ENCODE measurements at places on chromosomes 7 and 10.

DNA sequence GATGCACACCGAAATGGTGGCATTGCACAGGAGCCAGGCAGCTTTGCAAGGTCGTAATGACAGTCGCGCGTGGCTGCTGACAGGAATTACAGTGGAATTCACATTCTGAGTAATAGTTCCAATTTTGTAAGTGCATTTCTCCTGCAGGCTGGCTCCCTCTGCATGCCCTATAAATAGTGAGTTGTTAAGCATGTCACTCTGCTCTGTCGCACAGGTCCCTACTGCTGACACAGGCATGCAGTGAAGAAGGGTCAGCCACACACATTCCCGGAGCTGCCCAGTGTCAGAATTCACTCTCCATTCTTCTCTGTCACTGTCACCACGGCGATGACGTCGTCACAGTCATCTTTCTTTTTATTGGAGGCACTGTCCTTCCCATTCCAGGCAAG, 49.2 kb upstream of the SHH start:
- no peak for DNase-seq

GRCh38 chr7:16847381-16847860, 34.4 kb downstream of the AGR3 start:
- no peak for DNase-seq

DNA sequence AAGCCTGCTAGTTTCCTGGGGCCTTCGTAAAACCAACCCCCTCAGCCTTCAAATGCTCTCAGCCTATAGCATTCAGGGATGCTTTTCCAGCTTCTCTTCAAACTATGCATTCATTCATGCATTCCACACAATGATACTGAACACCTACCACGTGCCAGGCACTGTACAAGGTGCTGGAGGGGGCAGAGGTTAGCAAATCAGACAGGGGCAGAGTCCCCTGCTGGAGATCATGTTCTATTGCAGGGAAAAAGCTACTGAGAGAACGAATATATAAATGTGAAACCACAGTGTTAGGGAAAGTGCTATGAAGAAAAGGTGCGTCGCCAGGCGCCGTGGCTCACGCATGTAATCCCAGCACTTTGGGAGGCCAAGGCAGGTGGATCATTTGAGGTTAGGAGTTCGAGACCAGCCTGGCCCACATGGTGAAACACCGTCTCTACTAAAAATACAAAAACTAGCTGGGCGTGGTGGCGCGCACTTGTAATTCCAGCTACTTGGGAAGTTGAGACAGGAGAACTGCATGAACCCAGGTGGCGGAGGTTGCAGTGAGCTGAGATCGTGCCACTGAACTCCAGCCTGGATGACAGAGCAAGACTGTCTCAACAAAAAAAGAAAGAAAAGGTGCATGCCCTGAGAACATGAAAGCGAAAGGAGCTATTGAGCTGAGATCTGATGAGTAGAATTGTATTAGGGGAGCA, 64.6 kb upstream of the CALN1 start:
- no peak for DNase-seq

GRCh38 chr7:82530361-82530760, 86.8 kb upstream of the CACNA2D1 start:
- no peak for DNase-seq

DNA sequence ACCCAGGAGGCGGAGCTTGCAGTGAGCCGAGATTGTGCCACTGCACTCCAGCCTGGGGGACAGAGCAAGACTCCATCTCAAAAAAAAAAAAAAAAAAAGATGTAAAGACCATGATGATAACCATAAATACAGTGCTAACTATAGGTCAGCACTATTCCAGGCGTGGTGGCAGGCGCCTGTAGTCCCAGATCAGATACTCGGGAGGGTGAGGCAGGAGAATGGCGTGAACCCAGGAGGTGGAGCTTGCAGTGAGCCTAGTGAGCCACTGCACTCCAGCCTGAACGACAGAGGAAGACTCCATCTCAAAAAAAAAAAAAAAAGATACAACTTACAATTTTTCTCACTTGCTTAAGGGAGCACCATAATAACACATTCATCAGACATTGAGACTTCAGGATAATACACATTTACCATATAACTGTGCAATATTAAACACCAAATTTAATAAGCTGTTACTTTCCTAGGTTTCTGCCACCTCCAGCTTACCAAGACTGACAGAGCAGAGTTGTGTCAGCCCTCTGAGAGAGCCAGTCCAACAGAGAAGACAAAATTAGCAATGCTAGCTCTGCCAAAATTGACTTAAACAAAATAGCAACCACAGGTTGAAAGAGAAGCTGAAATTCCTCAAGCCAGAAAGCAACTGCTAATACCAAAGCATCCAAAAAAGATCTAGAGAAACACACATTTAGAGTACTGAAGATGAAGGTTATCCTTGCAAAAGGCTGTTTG, 8.2 kb downstream of the DNA2 start:
- DNase-seq: no peak

DNA sequence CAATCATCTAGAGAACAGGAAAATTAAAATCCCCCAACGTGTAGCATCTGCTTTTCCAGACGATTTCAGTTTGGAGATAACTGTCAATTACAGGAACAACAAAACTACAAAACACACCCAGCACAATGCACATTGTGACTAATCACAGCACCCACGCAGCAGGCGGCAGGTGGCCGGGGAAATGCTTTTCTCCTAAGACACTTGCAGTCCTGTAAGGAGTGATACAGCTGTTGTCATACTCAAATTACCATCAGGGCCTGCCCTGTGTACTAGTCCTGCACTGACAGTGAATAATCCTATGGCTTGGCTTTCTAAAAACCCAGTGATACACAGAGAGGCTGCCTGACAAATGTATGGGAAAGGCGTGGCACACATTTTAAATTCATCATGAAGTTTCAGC, 37.8 kb downstream of the COBL start:
- DNase-seq: no peak

DNA sequence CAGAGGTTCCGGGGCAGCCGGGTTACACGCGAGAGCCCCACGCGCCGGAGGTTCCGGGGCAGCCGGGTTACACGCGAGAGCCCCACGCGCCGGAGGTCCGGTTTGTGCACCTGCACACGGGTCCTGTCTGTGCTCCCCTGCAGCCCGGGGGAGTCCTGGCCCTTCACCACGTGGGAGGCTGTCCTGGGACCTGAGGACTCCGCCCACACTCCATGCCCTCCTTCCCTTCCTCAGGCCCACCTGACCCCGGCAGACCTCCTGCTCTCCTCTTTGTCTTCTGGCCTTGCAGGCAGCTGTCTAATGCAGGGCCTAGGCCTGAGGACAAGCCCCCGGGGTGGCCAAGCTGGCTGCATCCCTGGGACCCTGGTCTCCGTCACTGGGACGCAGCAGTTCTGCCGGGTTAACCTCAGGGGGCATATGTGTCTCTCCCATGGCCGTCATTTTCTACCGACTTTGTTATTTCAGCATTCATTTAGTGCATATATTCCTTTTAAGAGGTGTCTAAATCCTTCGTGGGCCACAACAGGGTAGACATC, 374.6 kb downstream of the DNAJB6 start:
- no peak for DNase-seq

- no peak for DNase-seq
Observed at GRCh38 chr10:117684672-117685211, 142.2 kb downstream of the EMX2 start.

Measured in esophagus squamous epithelium (tissue), 5 donors.